Activated T-cell treated with anti-CD3 and anti-CD28 coated beads for 1 hour (primary cell): ENCODE measurements at places on chromosomes 5 and 9.
A peak's percentile ranks its signal among the peaks of the same experiment; 100 is the strongest.

DNA sequence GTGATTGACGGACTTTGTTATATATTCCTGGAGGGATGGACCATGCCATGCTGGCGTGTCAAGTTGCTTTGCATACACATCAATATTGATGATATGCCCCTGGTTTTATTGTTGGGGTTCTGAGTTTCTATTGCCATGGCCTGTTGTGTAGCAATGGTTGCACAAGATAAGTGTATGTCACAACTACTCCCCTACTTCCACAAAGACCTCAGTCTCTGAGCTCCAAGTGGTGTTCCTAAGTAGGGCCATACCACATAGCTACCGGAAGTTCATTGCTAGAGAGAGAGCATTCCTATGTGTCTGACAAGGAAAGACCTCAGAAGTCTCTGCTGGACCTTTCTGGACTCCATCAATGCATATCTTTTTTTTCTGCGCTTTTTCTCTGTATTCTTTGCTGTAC lies 19.8 kb downstream of the TXNDC8 start:
- DNase-seq, result no peak

- no peak for DNase-seq
Observed at GRCh38 chr5:136073714-136074529, 45.1 kb downstream of the TGFBI start.

- no peak for DNase-seq
Observed at GRCh38 chr9:136437430-136437829, 2.2 kb downstream of the INPP5E start.

GRCh38 chr9:81588148-81588871 lies 101.0 kb downstream of the TLE1 start:
- no peak for DNase-seq

GRCh38 chr9:130728721-130729120 lies 35.1 kb downstream of the EXOSC2 start:
- no peak for DNase-seq

- DNase-seq, result no peak
Observed at GRCh38 chr5:51397996-51398395, 14.7 kb downstream of the ISL1 start.

GRCh38 chr9:13952906-13953305 lies 361.0 kb downstream of the NFIB start:
- no peak for DNase-seq

GRCh38 chr5:37492778-37493555 lies 113.8 kb downstream of the WDR70 start:
- DNase-seq, result no peak

DNA sequence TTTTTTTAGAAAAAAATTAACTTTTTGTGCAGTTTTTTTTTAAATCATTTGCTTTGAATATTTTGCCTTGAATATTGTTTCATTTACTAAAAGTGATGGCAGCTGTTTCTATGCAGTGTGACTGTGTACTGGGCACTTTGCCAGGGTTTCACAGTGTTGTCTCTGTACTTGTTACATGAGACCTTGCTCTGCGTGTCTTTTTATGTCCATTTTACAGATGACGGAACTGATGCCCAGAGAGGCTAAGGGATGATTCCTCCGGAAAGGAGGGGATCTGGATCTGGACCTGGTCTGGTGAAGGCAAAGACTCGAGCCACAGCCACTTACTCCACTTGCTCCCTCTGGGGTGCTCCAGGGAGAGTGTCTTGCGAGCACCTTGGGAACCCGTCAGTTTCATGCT lies 124.8 kb upstream of the PTCH1 start:
- no peak for DNase-seq

DNA sequence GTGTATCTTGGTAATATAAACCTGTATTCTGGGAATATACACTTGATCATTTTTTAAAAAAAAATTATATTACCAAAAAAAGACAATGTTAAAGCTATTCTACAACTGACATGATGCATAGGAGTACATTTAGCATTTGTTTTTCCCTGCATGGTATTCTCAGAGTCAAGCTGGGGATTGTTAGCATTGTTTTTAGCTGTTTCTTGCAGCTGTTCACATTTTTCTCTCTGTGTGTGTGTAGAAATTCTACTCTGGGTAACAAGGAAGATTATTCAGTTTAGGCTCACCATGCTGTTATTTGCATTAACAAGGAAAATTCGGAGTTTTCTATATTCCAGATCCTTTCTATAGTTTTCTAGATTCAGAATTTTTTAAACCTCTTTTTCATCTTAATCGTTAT lies 62.2 kb downstream of the ADAMTS16 start:
- DNase-seq, result no peak

- no peak for DNase-seq
Observed at GRCh38 chr5:172766287-172767108, 4.5 kb downstream of the DUSP1 start.

DNA sequence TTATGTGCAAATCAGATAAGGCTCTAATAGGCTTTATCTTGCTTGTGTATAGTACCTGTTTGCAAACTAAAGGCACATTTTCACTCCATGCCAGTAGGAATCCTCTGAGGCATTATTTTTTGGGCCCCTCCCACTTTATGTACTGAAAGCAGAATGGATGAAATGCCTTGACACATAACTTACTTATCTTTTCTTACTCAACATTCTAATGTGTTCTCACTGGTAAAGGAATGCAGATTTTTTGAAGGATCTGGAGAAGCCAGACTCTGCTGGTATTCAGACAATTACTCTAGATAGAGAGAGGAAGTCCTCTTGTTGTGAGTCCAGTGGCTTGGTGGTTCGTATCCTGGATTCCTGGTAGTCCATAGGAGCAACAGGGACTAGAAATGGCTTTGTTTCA lies 336.7 kb downstream of the CCDC171 start:
- DNase-seq, result no peak

GRCh38 chr9:71758785-71759184 lies 9.5 kb downstream of the CEMIP2 start:
- DNase-seq, result no peak

GRCh38 chr5:146039420-146039819 lies 66.0 kb downstream of the PLAC8L1 start:
- DNase-seq, result no peak

- no peak for DNase-seq
Observed at GRCh38 chr5:27502236-27502635, 463.9 kb upstream of the CDH9 start.

DNA sequence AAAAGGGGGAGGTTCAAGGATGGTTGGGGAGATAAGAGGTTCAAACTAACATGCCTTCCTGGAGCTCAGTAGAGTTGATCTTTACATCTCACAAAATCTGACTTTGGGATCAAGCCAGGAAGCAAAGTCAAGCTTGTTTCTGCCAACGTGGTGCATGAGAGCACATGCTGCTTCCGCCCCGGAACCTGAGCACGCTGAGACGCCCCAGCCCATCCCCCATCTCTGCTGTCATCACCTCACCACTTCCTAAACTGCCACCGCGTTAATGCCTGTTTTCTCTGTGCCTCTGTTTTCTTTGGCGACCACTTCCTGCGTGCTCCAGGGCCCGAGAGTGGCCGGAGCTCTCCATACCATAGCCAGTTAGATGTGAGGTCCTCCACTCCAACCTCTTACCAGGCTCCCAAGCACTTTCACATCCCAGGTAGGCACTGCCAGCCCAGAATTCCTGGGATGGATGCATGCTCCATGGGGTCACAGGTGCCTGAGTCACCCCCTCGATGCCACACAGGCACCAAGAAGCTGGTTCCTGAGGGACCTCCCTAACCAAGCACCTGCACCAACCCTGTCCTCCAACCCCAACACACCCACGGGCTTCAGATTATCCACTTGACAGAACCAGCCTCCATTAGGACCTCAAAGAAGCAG lies 31.2 kb upstream of the AFAP1L1 start:
- DNase-seq, result peak; percentile 67

DNA sequence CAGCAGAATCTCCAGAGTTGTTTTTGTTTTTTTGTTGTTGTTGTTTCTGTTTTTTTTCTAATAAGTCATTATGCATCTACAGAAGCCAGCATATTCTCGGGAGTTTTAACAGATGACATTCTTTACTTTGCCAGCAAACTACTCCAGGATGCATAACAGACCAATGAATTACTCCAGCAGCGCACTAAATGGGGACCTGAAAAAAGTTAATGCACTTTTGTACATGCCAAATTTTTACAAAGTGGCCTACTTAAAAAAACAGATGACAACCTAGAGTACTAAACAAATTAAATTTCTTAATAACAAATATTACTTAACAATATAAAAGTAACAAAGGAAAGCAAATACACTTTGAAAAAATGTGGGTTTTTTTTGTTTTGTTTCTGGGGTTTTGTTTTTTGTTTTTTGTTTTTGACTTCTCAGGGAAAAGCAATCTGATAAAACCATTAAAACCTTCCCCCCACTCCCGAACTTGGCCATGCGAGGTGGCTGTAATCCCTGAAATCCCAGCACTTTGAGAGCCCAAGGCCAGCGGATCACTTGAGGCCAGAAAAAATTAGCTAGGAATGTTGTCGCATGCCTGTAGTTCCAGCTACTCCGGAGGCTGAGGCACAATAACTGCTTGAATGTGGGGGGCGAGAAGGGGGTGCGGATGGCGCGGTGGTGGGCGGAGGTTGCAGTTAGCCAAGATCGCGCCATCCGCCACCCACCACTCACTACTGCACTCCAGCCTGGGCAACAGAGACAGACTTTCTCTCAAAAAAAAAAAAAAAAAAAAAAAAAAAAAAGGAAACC lies 352.4 kb downstream of the CETN3 start:
- no peak for DNase-seq

DNA sequence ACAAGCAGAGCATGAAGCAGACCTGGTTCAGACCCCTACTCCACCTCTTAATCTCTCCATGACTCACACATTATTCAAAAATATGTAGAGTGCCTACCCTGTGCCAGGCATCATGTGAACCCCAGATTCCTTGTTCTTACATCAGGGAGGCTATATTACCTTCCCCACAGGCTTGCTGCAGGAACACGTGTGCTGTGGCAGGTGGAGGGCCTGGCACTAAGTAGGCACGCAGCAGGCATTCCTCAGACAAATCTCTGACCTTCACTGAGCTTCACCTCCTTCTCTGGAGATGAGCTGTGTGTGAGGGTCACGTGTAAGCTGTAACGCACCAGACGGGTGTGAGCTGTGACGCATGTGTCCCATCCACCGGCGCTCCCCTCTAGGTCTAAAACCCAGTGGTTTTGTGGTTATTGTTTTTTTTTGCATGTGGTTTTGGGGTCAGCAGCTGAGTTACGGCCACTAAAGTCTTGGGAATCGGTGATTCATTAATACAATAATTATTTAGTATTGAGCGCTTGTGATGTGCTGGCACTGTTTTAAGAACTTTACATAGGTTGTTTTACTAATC lies 30.3 kb downstream of the ANGPTL2 start:
- DNase-seq, result no peak

GRCh38 chr5:31726952-31727351 lies 88.0 kb downstream of the PDZD2 start:
- DNase-seq, result no peak

- no peak for DNase-seq
Observed at GRCh38 chr9:11757408-11757807, 935.8 kb upstream of the TYRP1 start.

DNA sequence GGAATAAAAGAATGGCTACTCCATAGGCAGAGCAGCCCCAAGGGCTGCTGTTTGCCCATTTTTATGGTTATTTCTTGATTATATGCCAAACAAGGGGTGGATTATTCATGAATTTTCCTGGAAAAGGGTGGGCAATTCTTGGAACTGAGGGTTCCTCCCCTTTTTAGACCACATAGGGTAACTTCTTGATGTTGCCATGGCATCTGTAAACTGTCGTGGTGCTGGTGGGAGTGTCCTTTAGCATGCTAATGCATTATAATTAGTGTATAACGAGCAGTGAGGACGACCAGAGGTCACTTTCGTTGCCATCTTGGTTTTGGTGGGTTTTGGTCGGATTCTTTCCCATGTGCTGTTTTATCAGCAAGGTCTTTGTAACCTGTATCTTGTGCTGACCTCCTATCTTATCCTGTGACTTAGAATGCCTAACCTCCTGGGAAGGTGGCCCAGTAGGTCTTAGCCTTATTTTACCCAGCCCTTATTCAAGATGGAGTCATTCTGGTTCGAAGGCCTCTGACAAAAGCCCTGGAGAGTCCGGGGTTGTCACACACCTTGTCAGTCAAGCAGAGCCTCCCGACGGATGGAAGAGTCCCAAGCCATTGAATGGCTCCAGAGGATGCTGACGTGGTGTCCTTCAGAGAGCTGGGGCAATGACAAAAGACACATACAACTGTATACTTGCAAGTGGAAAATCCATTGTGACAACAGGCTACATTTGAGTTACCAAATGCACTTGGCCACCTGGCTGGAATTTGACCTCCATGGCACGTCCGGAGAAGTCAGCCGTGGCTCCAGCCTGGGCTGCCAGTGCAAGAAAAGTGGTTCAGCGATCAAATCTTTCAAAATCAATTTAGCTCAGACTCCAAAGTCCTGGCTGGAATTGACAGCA lies 67.1 kb upstream of the CLINT1 start:
- no peak for DNase-seq

GRCh38 chr9:118367383-118367782 lies 663.2 kb downstream of the TLR4 start:
- no peak for DNase-seq

GRCh38 chr5:138273834-138274188 lies 610 bp downstream of the GFRA3 start:
- no peak for DNase-seq

DNA sequence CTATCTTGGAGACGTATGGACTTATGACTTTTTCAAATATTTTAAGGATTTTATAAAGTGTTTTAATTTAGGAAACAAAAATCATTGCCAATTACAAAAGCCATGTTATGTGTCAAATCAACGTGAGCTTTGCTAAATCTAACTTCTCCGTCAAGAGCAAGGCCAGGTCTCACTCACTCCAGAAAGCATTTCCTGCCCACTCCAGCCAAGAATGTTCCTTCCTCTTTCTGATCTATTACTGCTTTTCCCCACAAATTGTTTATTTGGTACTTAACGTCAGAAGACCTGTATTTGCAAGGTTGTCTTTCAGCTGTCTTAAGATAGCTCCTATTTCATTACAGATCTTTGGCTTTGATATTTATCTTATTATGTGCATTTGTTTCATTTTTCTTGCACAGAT lies 193.5 kb upstream of the HAPLN1 start:
- no peak for DNase-seq

DNA sequence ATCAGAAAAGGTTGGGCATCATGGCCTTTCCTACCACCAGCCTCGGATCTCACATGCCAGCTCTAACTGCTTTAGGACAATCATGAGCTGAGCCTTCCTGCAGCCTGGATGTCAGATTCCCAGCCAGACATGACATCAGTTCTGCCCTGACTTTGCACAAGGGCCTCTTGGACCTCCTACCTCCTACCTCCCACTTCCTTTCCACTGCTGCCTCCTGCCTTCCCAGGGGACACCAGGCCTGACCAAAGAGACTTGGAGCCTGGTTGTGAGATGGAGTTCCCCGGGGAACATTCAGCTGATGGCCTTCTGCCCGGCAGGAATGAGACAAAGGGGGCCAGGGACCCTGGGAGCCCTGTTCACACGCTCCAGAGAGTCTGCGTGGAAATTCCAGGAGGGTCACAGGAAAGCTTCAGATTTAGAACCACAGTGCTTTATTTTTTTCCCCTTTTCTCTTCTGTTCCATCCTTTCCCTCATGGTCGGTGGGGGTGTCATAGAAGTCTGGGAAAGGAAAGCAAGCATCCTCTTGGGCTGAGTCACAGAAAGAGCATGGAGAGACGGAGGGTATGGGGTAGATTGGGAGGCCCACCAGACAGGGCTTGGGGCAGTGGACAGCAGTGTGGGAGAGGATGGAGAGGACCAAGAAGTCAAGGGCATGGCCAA lies 35.4 kb upstream of the IL17B start:
- DNase-seq, result no peak

GRCh38 chr5:41156739-41157138 lies 56.6 kb downstream of the C6 start:
- DNase-seq, result no peak

GRCh38 chr5:141849415-141850243 lies 28.6 kb downstream of the PCDH1 start:
- DNase-seq, result peak; percentile 64

- peak; percentile 4 for DNase-seq
Observed at GRCh38 chr9:35406183-35406959, 83.5 kb upstream of the RUSC2 start.
